ENCODE measurements at places on chromosomes 4 and X.

DNA sequence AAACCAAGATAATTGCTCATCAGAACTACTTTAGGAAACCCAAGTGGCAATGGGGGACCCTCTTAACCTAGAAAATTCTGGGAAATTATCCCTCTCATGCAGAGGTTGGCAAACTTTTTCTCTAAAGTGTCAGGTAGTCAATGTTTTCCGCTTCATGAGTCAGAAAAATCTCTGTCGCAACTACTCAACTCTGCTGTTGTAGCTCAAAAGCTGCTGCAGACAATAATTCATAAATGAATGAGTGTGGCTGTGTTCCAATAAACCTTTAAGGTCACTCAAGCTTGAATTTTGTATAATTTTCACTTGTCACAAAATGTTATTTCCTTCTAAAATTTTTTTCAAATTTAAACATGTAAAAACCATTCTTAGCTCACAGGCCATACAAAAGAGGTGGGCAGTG lies 193.4 kb upstream of the MID1 start:
- no peak for DNase-seq

DNA sequence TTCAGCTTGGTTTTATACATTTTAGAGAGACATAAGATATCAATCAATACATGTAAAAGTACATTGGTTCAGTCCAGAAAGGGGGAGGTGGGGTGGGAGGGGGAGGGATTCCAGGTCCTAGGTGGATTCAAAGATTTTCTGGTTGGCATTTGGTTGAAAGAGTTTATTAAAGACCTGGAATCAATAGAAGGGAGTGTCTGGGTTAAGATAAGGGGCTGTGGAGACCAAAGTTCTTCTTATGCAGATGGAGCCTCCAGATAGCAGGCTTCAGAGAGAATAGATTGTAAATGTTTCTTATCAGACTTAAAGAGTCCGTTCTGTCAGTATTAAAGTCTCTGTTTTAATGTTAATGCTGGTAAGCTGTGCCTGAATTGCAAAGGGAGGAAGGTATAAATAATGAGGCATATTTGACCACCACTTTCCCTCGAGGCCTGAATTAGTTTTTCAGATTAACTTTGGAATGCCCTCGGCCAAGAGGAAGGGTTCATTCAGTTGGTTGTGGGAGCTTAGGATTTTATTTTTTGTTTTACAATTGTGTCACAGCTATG lies 169.9 kb downstream of the AASDH start:
- no peak for DNase-seq

GRCh38 chr4:155025762-155026457 lies 182.5 kb upstream of the NPY2R start:
- DNase-seq, result no peak

DNA sequence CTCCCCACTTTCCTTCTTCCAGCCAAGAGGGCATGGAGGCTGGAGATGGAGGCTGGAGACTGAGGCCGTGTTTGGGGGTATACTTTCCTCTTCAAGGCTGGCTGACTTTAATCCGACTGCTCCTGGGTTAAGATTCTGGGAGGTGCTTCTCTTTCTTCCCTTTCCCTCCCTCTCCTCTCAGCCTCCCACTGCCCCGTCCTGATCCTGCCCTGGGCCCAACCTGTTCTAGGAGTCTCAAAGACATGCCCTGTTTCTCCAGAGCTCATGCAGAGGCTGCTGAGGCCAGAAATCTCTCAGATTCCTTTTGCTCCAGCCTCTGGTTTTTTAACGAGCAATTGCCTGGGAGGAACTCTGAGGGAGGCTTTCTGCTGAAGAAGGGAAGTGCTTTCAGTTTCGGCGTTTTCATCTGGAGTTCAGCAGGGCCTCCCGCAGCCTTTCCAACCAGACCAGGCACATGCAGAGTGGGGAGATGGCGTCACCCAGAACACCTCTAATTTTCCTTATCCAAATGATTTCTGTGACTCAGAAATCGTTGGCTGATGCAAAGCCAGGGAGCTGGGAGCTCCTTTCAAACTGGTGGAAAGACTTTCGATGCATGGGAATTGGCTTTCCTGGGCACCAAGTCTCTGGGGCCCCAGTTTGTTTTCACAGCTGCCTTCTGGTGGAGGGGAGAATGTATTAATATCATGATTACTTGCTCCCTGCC lies 34.5 kb upstream of the FAM9C start:
- DNase-seq, result no peak

DNA sequence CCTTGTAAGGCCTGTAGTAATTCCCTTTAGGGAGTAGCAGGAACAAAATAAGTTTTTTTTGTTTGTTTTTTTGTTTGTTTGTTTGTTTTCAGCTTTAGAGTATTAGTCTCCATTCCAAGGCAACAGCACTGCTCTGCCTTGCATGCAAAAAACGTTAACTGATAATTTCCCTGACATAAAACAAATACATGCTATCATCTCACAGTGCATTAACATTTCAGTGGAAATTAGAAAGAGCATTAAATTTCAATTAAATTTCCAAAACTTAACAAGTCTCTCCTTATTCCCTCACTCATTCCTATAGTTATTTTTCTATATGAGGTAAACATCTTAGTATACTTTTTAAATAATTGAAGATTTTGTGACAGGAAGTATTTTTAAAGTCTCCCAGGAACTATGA lies 378.4 kb upstream of the PCDH7 start:
- DNase-seq, result no peak

DNA sequence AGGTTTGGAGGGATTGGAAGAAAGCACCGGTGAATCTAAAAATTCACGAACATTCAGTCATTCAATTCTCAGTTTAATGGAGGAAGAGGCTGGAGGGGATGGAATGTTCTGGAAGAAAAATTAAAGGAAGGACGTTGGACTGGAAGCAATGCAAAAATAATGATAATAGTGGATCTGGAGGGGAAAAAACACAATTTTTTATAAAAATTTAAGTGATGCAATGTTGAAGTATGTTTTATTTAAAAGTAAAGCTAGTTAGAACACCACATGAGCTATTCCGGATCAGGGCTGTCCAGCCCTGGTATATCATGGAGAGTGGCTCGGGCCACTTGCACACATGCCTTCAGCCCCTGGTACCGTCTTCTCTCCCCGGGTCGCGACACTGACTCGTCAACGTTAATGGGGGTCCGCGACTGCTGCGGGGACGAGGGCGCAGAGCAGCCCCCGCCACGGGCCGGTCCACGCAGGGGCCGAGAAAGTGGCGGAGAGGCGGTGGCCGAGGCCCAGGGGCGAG lies 204.6 kb downstream of the TENM3 start:
- no peak for DNase-seq

GRCh38 chrX:118231464-118231863 lies 114.4 kb upstream of the WDR44 start:
- no peak for DNase-seq

- DNase-seq, result no peak
Measured at GRCh38 chr4:1882850-1883271, 11.7 kb downstream of the NSD2 start.

GRCh38 chrX:18929775-18930174 lies 54.1 kb downstream of the PHKA2 start:
- no peak for DNase-seq

GRCh38 chr4:140617499-140618248 lies 48.9 kb upstream of the UCP1 start:
- DNase-seq, result no peak

DNA sequence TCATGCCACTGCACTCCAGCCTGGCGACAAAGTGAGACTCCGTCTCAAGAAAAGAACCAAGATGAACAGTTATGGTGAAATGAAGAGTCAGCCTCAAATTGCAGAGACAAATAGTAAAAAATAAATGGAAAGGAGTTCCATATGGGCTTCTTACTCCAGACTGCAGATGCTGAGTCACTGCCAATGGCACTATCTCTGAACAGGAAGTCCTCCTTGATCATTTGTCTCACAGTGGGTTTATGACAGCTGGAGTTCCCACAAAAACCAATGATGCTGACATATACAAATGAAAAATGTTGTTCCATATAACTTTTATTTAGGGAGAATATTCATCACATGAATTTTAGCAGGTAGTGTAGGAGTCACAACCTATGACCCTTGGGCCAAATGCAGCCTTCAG lies 631.6 kb downstream of the PCDH18 start:
- DNase-seq, result no peak

DNA sequence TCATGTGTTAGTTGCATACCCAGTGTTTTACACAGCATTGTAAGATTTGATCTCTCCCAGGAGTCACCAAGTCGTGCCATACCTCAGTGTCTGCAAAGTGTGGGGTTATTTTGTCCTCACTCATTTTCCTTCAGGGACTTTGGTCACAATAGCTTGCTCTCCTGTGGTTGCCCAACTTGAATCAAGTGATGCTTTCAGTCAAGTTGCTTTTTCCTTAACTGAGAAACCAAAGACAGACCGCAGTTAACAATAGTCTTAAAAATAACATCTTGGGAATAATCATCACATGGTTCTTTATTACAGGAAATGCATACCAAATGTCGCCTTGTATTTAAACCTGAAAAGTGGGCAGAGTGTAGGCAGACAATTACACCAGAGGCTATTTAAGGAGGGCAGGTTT lies 44.5 kb upstream of the NDP start:
- DNase-seq, result no peak

GRCh38 chr4:147913137-147913536 lies 181.2 kb downstream of the ARHGAP10 start:
- no peak for DNase-seq
